Mucosa of gallbladder (tissue), 1 donor: ENCODE measurements at places on chromosomes 5 and 9. TPM values are rescaled to one million over a fixed set of nuclear protein-coding genes. Genes with fewer than 3 reads are reported as not detected.

SPINK6 gene
- not detected for total RNA-seq

ADGRD2 gene
- not detected for total RNA-seq

CCDC183 gene
- total RNA-seq = 2.3 TPM

AQP7 gene
- total RNA-seq = 15.0 TPM

TLR4 gene
- 9.8 TPM for total RNA-seq

PHF24 gene
- 0.29 TPM for total RNA-seq

FBLL1 gene
- total RNA-seq = 0.23 TPM

HAPLN1 gene
- 0.58 TPM for total RNA-seq

ZFP2 gene
- 2.3 TPM for total RNA-seq

TMEM215 gene
- not detected for total RNA-seq

EPB41L4B gene
- total RNA-seq = 31.1 TPM

FUT7 gene
- 0.26 TPM for total RNA-seq

FAM120AOS gene
- total RNA-seq = 51.1 TPM

DCTN4 gene
- 69.4 TPM for total RNA-seq

ADAMTS12 gene
- total RNA-seq = 2.2 TPM

IFNA4 gene
- total RNA-seq = not detected

CSF2 gene
- not detected for total RNA-seq

TMC1 gene
- not detected for total RNA-seq

ENHO gene
- total RNA-seq = 1.7 TPM

TMEM252 gene
- total RNA-seq = not detected
